ENCODE measurements at places on chromosomes 2 and 18.

GRCh38 chr2:131035112-131035825 lies 58.0 kb downstream of the FAM168B start:
- no peak for DNase-seq

- DNase-seq, result no peak
Measured at GRCh38 chr2:239669181-239669898, 268.5 kb upstream of the HDAC4 start.

- DNase-seq, result no peak
Measured at GRCh38 chr2:45014016-45014702, 4.9 kb upstream of the SIX2 start.

GRCh38 chr2:221767106-221768012 lies 195.3 kb upstream of the EPHA4 start:
- DNase-seq, result no peak

DNA sequence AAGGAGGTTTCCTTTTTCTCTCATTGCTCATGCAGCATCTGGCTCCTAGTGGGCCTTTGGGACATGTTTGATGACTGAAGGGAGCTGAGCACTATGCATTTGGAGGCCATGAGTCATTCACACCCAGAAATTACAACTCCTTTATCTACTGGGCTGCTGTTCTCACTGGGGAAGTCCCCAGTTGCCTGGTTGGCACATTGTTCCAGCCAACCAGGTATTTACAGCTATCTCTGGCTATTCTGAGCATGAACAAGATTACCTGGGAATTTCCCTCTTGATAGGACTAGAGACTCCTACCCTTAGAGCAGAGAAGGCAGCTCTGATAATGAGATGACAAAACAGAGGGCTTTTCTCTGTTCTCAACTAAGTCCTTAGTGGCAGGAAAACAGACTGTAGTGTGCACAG lies 206.5 kb downstream of the SETBP1 start:
- DNase-seq, result peak; percentile 24

- DNase-seq, result no peak
Measured at GRCh38 chr2:237546040-237546875, 20.1 kb upstream of the PRLH start.

GRCh38 chr2:134683561-134684112 lies 35.2 kb downstream of the TMEM163 start:
- DNase-seq, result no peak

- DNase-seq, result no peak
Measured at GRCh38 chr2:98847853-98848252, 88.2 kb downstream of the CRACDL start.

DNA sequence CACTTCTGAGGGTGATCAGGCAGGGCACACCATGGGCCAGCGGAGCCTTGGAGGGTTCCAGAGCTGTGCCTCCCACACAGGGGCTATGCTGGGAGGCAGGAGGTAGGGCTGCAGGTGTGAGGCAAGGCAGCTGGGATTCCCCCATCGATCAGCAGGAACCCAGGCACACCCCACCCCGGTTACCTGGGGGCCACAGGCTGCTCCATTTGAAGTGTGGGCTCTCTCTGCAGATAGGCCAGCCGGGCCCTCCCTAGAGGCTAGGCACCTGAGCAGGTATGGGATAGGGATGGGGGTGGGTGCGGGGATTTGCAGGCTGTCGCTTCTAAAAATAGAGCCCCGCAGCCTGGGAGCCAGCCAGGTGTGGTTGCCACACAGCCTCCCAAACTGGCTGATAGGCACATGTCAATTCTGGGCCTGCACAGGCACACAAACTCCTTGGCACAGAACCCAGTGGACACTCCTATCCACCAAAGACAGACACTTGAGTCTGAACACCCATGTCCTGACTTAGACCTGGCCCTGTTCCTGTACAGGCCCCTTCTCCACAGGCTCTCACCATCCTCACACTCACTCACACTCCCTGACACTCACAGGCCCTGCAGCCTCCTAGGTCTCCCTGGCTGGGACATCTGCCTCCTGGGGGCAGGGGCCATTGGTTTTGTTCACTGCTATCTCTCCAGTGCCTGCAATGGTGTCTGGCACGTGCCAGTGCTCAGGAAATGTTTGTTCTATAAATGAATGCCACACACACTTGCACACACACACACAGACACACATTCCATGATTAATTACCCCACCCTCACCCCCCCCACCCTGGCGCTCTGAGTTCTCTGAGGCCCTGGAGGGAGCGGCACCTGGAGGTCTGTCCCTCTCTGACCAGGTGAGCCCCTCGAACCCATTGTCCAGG lies 73.4 kb downstream of the ZFP36L2 start:
- no peak for DNase-seq

DNA sequence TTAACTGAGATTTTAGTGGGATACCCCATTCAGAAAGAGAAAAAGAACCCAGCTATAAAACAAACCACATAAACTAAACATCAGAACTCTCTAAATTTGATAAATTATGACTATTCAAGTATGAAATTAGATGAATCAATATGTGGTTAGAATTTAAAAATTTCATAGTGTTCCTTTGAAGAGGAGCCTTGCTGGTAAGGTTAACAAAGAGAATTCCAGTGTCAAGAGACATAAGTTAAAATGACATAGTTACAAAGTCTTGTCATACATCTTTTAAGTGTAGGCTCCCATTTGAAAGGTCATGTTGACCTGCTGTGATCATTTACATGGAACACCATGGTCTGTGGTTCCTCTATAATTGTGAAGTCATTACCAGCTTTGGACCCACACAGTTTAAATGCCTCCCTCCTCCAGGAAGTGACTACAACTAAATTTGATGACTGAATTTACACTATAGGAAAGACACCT lies 231.6 kb upstream of the ETAA1 start:
- no peak for DNase-seq

DNA sequence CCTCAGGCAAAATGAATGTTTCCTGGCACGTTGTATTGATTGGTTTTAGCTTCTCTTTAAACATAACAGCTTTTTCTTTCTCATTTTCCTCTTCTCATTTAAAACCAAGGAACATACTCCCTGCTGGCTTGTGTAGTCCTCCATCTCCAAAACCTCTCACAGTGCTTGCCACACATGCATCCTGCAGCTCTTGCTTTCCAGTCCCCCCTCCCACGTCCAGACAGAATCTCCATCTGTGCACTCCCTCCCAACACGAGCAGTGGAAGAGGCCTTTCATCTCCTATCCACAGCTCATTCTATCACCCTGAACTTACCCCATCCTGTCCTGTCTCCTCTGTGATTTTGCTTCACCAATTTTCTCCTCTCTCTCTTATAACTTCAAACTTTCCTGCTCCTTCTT lies 99.6 kb upstream of the THSD7B start:
- no peak for DNase-seq

DNA sequence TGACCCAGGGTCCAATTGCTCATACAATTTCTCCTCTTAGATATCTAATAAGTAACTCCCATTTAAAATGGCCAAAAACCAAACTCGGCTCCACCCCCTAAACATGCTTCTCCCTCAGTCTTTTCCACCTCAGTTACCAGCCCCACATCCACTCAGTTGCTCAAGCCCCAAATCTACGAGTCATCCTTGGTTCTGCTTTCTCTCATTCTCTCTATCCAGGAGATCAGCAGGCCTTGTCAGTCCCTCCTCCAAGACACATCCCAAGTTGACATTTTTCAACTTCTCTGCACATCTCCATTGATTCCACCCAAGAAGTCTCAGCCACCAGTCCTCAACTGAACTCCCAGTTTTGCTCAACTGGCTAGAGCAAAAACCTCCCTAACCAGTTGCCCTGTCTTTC lies 40.5 kb upstream of the RTN4 start:
- DNase-seq, result no peak

GRCh38 chr2:65979446-65979845 lies 455.5 kb upstream of the MEIS1 start:
- no peak for DNase-seq

GRCh38 chr2:1047485-1047884 lies 96.8 kb downstream of the SNTG2 start:
- DNase-seq, result no peak

DNA sequence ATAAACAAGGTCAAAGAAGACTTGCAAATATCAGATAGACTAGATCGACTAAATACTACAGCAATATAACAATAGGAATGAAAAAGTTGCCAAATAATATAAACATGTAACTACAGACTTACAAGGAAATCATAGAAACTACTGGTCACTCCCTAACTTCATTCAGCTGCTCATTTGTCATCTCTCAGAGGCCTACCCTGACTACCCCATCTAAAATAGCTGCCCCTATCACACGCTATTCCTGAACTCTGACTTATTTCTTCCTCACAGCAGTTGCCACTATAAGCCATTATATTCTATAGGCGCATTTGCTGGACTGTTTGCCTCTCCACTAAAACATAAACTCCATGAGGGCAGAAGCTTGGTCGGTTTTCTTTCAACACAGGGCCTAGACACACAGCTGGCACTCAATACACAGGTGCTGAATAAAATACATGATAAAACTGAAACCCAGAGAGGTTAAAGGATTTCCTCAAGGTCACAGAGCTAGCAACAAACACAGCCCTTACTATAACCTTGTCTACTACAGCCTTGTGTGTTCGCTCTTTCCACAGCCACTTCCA lies 1.8 kb downstream of the STRN start:
- no peak for DNase-seq

- DNase-seq, result no peak
Measured at GRCh38 chr2:30514134-30514847, 67.2 kb downstream of the LCLAT1 start.

GRCh38 chr2:201880993-201881611 lies 74.8 kb downstream of the CDK15 start:
- DNase-seq, result no peak

DNA sequence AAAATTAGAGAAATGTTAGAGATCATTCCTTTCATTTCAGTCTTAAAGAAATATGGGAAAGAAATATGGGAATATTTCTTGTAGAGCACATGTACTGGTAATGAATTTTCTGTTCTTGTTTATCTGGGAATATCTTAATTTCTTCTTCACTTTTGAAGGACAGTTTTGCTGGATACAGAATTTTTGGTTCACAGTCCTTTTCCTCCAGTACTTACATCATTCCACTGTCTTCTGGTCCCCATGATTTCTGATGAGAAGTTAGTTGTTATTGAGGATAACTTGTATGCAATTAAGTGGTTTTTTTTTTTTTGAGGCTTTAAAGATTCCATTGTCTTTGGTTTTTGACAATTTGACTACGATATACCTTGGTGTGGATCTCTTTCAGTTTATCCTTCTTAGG lies 11.0 kb downstream of the NEURL3 start:
- DNase-seq, result no peak

- peak; percentile 20 for DNase-seq
Measured at GRCh38 chr2:45889053-45889452, 237.6 kb downstream of the PRKCE start.

- DNase-seq, result no peak
Measured at GRCh38 chr18:37624318-37624717, 58.7 kb upstream of the CELF4 start.

- DNase-seq, result no peak
Measured at GRCh38 chr2:133591164-133591563, 22.9 kb upstream of the NCKAP5 start.

GRCh38 chr18:47944972-47945852 lies 14.8 kb upstream of the SMAD2 start:
- no peak for DNase-seq

DNA sequence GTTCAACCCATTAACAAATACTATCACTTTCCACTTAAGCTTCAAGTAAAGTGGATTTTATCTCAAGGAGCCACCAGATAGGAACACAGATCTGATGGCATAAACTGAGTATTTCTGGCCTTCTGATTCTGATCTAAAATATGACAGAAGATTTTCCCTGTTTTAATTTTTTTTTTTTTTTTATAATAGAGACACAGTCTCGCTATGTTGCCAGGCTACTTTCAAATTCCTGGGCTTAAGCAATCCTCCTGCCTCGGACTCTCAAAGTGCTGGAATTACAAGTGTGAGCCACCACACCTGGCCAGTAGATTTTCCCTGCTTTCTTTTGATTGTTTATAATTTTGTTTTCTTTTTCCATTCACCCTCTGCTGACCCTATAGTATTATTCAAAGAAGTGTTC lies 36.6 kb upstream of the SLC30A6 start:
- no peak for DNase-seq

GRCh38 chr2:15127876-15128275 lies 433.3 kb downstream of the NBAS start:
- no peak for DNase-seq
